Activated CD8-positive, alpha-beta memory T cell treated with anti-CD3 and anti-CD28 coated beads for 4 hours (primary cell): ENCODE measurements at places on chromosomes 2 and 18.

GRCh38 chr2:153228904-153229303 is 249.7 kb downstream of the RPRM start:
- no peak for DNase-seq

DNA sequence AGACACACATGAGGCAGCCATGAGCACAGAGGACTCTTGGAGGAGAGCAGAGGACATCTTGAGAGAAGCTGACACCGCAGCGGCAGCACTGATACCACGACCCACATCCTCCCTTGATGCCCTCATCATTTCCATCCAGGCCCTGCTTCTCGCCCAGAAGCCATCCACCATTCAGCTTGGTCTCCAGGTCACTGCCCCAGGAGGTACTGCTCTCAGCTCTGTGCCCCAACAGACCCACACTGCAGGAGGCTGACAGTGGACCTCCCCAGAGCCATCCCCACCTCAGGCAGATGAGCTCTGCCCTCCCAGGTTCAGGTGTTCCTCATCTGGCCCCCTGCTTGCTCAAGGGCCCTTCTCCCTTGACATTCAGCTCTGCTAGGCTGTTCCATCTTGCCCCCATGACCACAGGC is 74.9 kb downstream of the ACKR3 start:
- no peak for DNase-seq

GRCh38 chr2:8174641-8175257 is 507.1 kb upstream of the ID2 start:
- DNase-seq, result no peak

DNA sequence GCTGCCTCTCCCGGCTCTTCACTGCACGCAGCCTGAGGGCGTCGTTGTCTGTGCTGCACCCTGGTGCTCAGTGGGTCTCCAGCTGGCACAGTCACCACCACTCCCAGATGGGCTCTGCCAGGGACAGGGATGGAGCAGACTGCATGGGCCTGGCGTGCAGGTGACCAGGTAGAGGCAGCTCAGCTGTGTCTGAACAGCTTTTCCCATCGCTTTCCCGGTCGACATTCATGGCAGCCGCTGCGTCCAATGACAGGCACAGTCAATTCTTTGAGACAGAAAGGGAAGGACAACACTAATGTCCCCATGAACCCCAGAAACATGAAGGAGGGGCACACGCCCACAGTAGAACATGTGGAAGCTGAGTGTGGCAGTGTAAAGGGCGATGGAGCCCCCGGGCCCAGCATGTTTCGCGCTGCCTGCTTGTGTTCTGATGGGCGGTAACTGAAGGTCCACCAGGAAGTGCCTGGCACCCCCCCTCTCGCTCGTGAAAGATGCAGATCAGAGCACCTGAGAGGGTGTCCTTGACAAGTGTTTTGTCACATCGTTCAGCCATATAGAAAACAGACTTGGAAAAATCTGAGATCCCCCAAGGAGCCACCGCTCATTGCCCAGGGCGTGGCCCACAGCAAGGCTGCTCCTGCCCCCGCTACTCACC is 122.4 kb downstream of the NFATC1 start:
- DNase-seq, result no peak

GRCh38 chr2:232372231-232373208 is 6.0 kb upstream of the ALPP start:
- no peak for DNase-seq

GRCh38 chr2:12330916-12331315 is 385.8 kb upstream of the TRIB2 start:
- no peak for DNase-seq

GRCh38 chr2:88018909-88019308 is 2.6 kb upstream of the RNU2-63P start:
- no peak for DNase-seq

GRCh38 chr2:102310964-102311640 is at the start of gene IL1RL1:
Gene IL1RL1 (plus strand): TSS chr2:102311563. CDS start chr2:102338265, 26,702 bp downstream.
- no peak for DNase-seq

DNA sequence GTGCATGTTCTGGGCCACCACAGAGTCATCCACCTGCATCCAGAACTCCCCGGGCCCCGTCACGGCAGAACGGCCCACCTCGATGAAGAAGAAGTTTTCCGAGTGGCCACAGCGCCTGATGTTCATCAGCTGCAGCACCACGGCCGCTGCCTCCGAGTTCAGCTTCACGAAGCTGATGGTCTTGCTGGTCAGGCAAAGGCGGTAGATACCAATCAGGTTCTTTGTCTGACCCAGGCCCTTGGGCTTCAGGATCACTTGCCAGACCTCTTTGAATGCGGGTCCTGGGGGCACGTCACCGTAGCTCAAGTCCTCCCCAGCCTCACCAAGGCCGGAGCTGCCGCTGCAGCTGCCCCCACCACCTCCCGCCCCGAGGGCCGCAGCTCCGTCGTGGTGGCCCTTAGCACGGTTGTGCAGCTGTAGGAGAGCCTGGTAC is 1.6 kb downstream of the IRS1 start:
- DNase-seq, result no peak

DNA sequence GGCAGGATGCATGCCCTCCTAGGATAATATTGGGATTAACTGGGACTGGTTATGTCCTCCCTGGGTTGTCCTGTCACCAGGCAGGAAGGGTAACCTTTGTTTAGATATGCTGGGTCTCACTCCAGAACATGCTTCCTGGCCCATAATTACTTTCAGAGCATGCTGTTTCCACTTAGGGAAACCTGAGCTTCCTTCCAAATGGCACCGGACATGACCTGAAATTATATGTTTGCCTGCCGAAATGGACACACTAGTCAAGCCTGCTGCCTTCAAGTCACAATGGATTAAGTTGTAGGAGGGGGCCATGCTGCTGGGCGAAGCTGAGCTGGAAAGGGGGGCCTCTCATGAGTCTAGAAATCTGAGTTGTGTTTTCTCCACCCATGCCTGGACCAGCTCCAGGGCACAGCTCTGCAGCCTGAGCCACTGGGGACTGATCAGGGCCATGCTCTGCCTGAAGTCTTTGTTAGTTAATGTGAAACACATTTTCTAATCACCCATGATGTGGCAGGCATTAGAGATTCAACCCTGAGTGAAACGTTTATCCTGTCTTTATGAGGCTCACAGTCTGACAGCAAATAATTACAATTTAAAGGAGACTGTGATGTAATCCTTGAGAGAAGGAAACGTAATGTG is 273.3 kb downstream of the TNS1 start:
- DNase-seq, result no peak
